Stimulated activated CD4-positive, alpha-beta T cell treated with anti-CD3 and anti-CD28 coated beads, TNF-alpha, amount 100 ng/mL, for 1 hour (primary cell): ENCODE measurements at places on chromosomes 6 and 20.
A peak's percentile ranks its signal among the peaks of the same experiment; 100 is the strongest.

DNA sequence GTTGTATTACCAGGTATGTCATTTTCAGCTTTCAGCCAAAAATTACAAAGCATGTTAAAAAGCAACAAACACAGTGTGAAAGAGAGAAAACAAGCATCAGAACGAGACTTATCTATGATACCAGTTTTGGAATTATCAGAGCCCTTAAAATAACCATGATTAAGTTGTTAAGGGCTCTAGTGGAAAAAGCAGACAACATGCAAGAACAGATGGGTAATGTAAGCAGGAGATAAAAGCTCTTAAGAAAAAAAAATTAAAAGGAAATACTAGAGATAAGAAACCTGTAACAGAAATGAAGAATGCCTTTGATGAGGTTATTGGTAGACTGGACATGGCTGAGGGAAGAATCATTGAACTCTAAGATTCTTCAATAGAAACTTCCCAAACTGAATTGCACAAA, 127.5 kb upstream of the SCGN start:
- no peak for DNase-seq

- DNase-seq: no peak
These were observed 70.0 kb downstream of the FAM50B start for GRCh38 chr6:3919130-3919628.

- DNase-seq: no peak
These were observed 84.4 kb downstream of the CRYBG1 start for GRCh38 chr6:106444777-106445507.

DNA sequence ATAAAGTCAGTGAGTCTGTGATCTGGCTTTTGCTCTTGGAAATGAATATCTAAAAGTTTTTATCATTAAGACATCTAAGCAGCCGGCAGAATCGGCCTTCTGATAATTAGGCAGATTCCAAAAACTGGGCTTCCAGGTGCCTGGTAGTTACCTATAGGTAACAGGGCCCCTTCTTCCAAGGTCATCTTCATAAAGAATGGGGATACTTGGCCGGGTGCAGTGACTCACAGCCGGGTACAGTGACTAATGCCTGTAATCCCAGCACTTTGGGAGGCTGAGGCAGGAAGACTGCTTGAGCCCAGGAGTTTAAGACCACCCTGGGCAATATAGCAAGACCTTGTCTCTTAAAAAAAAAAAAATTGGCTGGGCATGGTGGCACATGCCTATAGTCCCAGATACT, 12.9 kb upstream of the RBL1 start:
- DNase-seq: no peak

DNA sequence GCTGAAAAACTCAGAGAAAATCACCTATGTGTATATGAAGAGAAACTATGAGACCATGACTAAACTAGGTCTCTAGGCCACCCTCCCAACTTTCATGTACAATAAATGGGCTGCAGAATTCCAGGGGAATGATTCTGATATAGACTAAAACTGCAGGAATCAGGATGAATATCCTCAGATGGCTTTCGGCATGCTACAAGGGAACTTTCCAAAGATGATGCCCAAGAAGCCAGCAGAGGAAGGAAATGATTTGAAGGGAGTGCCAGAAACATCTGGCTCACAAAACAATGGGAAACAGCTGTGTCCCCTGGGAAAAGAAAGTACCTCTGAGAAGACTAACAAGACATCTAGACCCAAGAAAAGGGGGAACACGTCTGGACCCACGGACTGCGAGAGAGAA, 41.1 kb downstream of the PLN start:
- DNase-seq: no peak

DNA sequence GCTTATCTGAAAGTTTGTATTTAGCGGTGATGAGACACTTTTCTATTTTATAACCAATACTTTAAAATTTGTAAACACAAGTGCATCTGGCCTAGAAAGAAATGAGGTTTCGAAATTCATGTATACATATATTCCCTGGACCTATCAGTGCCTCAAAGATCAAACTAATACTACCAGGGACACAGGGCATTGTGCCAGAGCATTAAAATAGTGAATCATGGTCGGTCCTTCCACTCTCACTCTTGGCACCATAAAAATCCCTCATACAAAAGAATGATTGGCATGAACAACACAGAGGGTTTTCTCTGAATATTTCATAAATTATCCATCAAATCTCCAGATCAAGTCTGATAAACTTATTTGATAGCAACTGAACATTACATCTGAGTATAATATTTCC, 62.0 kb downstream of the MMUT start:
- DNase-seq: no peak

DNA sequence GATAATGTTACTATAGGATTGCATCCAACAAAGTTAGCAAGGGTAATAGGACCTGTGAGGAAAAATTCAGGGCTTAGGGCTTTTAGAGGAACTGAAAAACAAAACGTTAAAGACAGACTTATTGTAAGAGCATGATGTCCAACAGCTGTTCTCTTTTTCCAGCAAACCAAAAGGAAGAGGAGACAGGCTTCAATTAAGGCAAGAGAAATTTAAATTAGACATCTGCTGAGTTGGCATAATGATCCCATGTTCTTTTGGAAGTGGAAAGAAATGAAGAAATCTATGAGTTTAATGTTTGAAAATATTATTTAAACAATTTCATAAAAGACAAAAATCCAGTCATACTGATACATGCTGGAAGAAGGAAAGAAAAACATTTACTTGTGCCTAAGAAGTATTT, 95.7 kb upstream of the HMGCLL1 start:
- DNase-seq: no peak

DNA sequence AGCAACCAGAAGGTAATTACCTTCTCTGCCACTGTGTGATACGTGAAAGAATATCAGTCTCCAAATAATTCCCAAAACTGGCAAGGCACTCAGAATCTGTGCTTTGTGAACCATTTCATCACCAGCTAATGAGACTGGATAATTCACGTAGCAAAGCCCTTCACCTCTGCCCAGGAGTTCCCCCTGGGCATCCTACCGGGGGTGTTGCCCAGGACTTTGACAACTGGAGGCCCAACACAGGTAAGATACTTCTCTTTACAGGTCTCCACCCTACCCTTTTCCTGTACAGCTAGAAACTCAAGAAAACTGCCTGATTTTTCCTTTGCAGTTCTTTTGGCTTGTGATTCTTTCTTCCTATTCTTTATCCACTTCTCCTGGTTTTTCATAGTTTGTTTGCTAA, 2.7 kb upstream of the CD24 start:
- no peak for DNase-seq

DNA sequence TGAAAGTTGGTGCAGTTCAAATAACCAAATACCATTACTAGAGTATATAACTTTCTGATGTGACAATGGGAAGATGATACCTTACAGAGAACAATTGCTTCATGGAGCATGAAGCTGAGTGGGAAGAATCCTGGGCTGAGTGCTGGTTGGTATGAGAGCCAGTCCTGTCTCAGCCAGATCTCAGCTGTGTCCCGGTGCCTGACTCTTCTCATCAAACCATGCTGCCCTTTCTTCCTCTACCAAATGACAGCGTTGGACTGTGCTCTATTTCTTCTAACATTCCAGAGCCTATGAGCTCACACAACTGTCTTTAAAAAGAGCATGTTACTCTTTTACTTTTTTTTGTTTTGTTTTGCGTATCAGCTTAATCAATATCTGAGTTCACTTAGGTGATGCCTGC, 27.5 kb upstream of the PBOV1 start:
- DNase-seq: no peak

- no peak for DNase-seq
These were observed 49.1 kb downstream of the UTRN start for GRCh38 chr6:144334150-144334708.

- no peak for DNase-seq
These were observed 23.2 kb downstream of the CHRNA4 start for GRCh38 chr20:63337786-63338420.

DNA sequence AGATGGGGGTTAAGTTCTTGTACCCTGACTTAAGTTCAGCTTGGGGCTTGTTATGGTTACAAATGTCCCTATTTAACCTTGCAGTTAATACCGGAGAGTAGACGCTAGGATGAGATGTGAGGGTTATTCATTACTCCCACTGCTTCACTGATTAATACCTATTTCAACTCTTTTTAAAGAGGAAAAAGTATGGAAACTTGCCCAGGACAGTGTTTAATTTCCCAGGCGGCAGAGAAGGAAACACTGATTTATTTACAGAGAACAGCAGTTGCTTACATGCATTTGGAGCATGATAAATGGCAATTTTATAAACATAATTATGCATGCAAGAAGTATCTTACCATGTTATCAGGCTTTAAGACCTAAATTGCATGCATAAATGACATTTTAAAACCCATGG, 137.7 kb downstream of the RCAN2 start:
- DNase-seq: no peak

- DNase-seq: no peak
These were observed 374.1 kb upstream of the SULF2 start for GRCh38 chr20:48159145-48160008.

- DNase-seq: no peak
These were observed 59.8 kb upstream of the RREB1 start for GRCh38 chr6:7047966-7048365.

- no peak for DNase-seq
These were observed 182.2 kb downstream of the SLC16A10 start for GRCh38 chr6:111269401-111269970.

DNA sequence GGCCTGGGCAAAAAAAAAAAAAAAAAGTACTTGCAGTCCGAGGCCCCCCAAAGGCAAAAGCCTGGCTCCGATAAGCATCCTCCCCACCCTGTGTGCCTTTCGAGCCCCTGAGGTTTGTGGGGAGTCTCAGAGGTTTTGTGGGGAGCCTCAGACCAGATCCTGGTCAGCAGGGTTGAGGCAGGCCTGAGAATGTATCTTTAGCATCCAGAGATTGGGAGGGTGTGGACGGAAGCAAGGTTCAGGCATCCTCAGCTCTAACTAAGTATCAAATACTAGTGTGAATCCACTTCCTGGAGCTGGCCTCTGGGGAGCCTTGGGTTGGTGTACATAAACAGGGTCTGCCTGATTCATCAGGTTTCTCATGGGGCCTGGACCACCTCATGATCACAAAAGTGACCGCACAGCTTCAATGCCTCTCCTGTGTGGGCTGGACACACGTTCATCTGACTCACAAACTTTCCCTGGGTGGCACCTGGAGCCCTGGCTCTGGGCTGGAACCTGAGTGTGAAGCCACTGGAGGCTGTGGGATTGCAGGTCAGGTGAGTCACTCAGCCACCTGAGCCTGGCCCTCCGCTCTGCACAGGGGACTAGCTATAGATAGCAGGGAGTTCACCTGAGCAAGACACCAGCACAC, 24.4 kb downstream of the PCMTD2 start:
- DNase-seq: no peak

DNA sequence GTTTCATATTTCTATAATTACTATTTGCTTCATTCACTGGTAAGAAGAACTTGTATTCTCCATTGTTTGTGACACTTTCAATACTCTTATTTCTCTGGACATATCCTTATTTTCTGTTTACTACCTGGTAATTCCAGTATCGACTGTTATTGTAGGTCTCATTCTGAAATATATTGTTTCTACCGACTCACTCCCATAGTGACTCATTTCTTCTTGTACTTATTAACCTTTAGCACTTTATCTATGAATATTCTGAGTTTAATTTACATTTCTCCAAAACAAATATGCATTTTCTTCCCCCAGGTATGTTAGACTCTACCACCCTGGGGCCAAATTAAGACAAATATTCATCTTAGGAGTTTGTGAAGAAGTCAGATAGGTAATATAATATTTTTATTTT, 164.5 kb upstream of the BTBD3 start:
- DNase-seq: no peak

DNA sequence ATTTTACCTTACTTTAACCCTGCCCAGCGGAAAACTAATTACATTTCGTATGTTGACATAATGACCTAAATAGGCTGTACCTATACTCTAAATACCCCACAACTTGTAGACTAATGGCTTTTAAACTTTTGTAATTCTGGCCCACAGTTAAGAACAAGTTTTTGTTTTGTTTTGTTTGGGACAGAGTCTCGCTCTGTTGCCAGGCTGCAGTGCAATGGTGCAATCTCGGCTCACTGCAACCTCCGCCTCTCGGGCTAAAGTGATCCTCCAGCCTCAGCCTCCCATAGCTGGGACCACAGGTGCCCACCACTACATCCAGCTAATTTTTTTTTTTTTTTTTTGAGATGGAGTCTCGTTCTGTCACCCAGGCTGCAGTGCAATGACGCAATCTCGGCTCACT, 5.7 kb upstream of the SASH1 start:
- DNase-seq: no peak

DNA sequence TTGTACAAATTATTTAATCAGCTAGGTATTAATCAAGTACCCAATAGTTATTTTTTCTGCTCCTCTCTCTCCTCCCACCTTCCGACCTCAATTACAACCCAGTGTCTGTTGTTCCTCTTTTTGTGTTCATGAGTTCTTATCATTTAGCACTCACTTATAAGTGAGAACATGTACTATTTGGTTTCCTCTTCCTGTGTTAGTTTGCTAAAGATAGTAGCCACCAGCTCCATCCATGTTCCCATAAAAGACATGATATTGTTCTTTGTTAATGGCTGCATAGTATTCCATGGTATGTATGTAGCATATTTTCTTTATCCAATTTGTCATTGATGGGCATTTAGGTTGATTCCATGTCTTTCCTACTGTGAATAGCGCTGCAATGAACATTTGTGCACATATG, 652.8 kb upstream of the CITED2 start:
- no peak for DNase-seq

DNA sequence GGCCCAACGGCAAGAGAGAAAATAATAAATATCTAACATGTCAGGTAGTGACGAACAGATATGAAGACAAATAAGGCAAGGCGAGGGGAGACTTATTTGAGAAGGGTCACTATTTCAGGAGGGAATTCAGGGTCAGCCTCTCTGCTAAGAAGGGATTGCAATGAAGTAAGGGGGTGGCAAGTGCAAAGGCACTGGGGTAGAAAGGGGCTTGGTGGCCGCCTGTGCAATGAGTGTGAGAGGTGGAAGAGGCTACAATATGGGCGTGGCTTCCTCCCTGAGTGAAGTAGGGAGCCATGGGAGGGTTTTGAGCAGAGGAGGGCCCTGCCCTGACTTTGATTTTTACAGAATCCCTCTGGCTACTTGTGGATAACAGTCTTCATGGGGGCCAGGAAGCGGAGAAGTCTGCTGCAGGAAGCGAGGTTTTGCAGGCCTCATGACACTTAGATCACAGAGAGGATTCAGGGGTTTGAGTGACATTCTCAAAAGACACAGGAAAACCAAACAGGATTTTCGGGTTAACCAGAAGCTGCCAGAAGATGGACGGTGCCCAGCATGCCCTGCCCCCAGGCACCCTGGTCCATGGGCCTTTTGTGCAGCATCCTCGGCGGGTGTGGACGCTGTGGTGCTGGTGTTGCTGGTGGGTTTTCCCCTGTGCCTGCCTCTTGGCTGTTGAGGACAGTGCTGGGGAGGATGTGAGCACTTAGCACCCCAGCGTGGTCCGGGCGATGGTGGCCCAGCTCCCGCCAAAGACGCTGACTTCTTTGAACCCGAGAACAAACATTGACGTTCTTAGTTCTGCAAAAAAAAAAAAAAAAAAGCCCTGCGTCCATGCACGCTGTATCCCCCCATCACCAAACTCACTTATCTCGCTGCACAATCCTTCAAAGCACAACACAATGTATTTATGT, 124.2 kb upstream of the PTPN1 start:
- DNase-seq: peak; percentile 11
